ENCODE measurements at places on chromosomes 2 and 18. TPM values are rescaled to one million over a fixed set of nuclear protein-coding genes. Genes with fewer than 3 reads are reported as not detected.

RBMS1 gene
- 65.8 TPM for total RNA-seq

ZC3H15 gene
- 93.7 TPM for total RNA-seq

ERBB4 gene
- not detected for total RNA-seq

RND3 gene
- total RNA-seq, result 55.6 TPM

AQP12A gene
- not detected for total RNA-seq

RNF144A gene
- total RNA-seq, result 6.2 TPM

GNLY gene
- not detected for total RNA-seq

ADNP2 gene
- total RNA-seq, result 13.4 TPM

PROM2 gene
- not detected for total RNA-seq

GPC1 gene
- total RNA-seq, result 215 TPM

CHPF gene
- total RNA-seq, result 29.1 TPM

RSAD2 gene
- 0.15 TPM for total RNA-seq

CCDC142 gene
- 16.3 TPM for total RNA-seq

PTH2R gene
- total RNA-seq, result not detected

RELCH gene
- total RNA-seq, result 14.7 TPM

TCF23 gene
- not detected for total RNA-seq

PCARE gene
- total RNA-seq, result not detected

BMP10 gene
- total RNA-seq, result not detected

SRD5A2 gene
- 0.04 TPM for total RNA-seq

HMSD gene
- 0.26 TPM for total RNA-seq

ZNF804A gene
- not detected for total RNA-seq

LRRTM4 gene
- not detected for total RNA-seq

Data from A549 treated with DMSO at 1 μM for 4 hours (cell line).